ENCODE measurements at places on chromosomes 1 and 21. TPM values are rescaled to one million over a fixed set of nuclear protein-coding genes. Genes with fewer than 3 reads are reported as not detected.

GRCh38 chr1:203860396-203861025 is 888 bp upstream of the SNRPE start:
- peaks cover 12% of the 10 kb centered on the region for H3K4me1 ChIP-seq
- no peaks in the 10 kb centered on the region for H3K27me3 ChIP-seq
- H3K4me3 ChIP-seq: no peak overlapping the region
- DNase-seq: no peak
- H3K36me3 ChIP-seq: peaks cover 8% of the 10 kb centered on the region

- H3K4me1 ChIP-seq: peaks cover 16% of the 10 kb centered on the region
- H3K27ac ChIP-seq: no peak overlapping the region
- peaks cover 3% of the 10 kb centered on the region for H3K36me3 ChIP-seq
- no peak for DNase-seq
- no peaks in the 10 kb centered on the region for H3K27me3 ChIP-seq
These were observed 2.2 kb downstream of the TLR5 start for GRCh38 chr1:223140611-223141405.

- H3K27me3 ChIP-seq: no peaks in the 10 kb centered on the region
- H3K4me1 ChIP-seq: no peaks in the 10 kb centered on the region
- H3K27ac ChIP-seq: no peak overlapping the region
- no peak for DNase-seq
These were observed 1030.1 kb downstream of the ADGRL2 start for GRCh38 chr1:82830690-82831380.

- no peak overlapping the region for H3K27ac ChIP-seq
- no peaks in the 10 kb centered on the region for H3K27me3 ChIP-seq
- no peak for DNase-seq
- H3K36me3 ChIP-seq: peaks cover 8% of the 10 kb centered on the region
These were observed 8.4 kb upstream of the MTF1 start for GRCh38 chr1:37867784-37868183.

GRCh38 chr1:207414606-207415108 is 39.5 kb upstream of the CR2 start:
- DNase-seq: no peak
- no peak overlapping the region for H3K27ac ChIP-seq

- H3K4me3 ChIP-seq: no peak overlapping the region
- peak overlapping the region; percentile 74 for H3K27ac ChIP-seq
- H3K36me3 ChIP-seq: peaks cover 18% of the 10 kb centered on the region
- no peaks in the 10 kb centered on the region for H3K27me3 ChIP-seq
- DNase-seq: peak; percentile 62
- H3K4me1 ChIP-seq: peaks cover 20% of the 10 kb centered on the region
These were observed 79.9 kb downstream of the MORN1 start for GRCh38 chr1:2311184-2312032.

GRCh38 chr1:113617438-113618141 is 141.7 kb downstream of the PHTF1 start:
- no peak overlapping the region for H3K27ac ChIP-seq
- H3K4me3 ChIP-seq: no peak overlapping the region
- H3K27me3 ChIP-seq: no peaks in the 10 kb centered on the region
- H3K4me1 ChIP-seq: no peaks in the 10 kb centered on the region
- no peak for DNase-seq
- no peaks in the 10 kb centered on the region for H3K36me3 ChIP-seq

DNA sequence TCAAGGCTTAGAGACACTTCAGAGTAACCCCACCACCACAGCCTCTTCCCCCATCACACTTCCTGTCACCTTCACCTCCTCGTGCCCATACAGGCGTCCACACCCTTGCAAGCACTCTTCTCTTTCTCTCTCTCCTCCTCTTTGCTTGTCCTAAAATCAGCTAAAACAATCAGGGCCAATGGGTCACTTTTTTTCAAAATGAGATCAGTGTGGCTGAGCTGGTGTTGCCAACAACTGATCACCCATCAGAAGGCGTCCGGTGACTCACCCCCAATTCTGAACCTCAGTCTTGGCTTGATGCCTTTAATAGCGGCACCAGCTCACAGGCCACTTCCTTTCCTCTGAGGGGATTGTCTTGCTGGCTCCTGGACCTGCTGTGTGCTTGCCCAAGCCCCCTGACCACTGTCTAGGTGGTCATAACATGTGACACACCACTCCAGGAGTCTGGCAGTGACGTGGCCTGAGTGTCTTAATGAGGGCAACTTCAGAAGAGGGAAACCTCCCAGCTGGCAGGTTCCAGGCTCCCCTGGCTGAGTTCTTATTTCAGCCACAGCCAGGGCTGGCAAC is 1.6 kb downstream of the DRAXIN start:
- no peak overlapping the region for H3K27ac ChIP-seq
- no peaks in the 10 kb centered on the region for H3K36me3 ChIP-seq
- DNase-seq: peak; percentile 17

- H3K4me1 ChIP-seq: no peaks in the 10 kb centered on the region
- H3K36me3 ChIP-seq: no peaks in the 10 kb centered on the region
- no peak overlapping the region for H3K4me3 ChIP-seq
These were observed 107.0 kb downstream of the RHOU start for GRCh38 chr1:228842094-228842775.

DNA sequence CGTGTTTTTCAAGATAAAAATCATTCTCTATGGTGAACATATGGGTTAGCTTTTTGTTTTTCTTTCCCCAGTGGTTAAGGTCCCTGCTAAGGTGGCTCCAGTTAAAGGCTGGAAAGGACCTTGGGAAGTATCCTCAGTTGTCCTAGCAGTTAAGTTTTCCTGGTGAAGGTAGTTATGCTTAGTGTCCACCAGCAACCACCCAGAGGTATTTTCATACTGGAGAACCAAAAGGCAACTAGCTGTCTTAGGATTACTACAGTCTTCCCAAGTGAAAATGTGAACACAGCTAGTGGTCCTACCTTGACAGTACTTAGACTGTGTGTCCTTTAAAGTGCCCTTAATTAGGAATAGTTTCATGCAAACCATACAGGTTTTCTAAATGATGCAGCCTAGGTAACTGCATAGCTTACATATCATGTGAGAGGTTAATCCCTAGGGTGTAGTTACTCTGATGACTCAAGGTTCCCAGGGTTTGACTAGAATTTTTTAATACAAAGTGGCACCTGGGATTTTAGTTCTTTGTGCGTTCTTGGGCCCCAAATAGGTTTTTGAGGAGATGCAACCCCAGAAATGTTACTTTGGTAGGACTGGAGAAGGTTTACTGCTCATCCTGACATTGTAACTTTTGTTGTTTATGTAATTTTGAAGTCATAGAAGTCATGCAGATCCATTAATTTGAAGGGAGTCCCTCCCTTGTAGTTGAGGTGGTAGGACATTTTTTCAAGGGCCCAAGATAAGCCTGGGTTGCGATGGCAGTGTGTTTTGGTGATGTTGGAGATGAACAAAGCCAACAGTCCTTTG is 36.5 kb downstream of the YY1AP1 start:
- H3K4me3 ChIP-seq: no peak overlapping the region
- H3K27ac ChIP-seq: no peak overlapping the region
- H3K36me3 ChIP-seq: no peaks in the 10 kb centered on the region
- H3K27me3 ChIP-seq: no peaks in the 10 kb centered on the region

The FAM177B gene
- total RNA-seq: 0.58 TPM

The VANGL1 gene
- 2.4 TPM for total RNA-seq

The YIPF1 gene
- 16.0 TPM for total RNA-seq

The SYCP1 gene
- total RNA-seq: not detected

The GJB5 gene
- not detected for total RNA-seq

The PLCH2 gene
- total RNA-seq: 23.8 TPM
